Urothelium cell line (cell line): ENCODE measurements at places on chromosomes 7 and 10.

- peak; percentile 44 for DNase-seq
Measured at GRCh38 chr10:43409385-43410109, 561 bp upstream of the HNRNPF start.

GRCh38 chr7:119175911-119176627, 951.6 kb downstream of the ANKRD7 start:
- DNase-seq, result peak; percentile 14

DNA sequence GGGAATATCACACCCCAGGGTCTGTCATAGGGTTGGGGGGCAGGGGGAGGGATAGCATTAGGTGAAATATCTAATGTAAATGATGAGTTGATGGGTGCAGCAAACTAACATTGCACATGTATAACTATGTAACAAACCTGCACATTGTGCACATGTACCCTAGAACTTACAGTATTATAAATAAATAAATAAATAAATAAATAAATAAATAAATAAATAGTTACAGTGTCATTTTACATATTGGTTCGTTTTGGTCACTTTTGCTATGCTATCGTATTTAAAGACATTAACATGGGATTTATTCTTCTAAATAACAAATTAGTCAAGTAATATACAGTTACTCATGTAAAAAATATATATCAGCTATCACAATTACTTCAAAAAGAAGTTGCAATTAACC, 228.7 kb downstream of the HECW1 start:
- no peak for DNase-seq

GRCh38 chr7:4272141-4272540, 410.0 kb upstream of the FOXK1 start:
- no peak for DNase-seq

- DNase-seq, result no peak
Measured at GRCh38 chr10:18635995-18636394, 15.4 kb downstream of the NSUN6 start.

DNA sequence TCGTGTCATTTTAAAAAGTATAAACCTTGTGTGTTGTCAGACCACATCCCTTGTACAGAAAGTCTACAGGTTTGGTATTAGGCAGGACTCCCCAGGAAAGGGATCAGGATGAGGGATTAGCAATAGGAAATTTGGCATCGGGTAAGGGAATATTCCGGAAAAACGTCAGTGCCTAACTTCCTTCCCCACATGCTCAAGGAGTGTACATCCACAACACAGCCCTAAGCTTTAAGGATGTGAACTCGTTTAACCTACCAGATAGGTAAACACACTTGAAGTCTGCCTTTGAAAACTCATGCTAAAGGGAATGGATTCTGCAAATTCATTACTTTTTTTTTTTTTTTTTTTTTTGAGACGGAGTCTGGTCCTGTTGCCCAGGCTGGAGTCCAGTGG, 194.9 kb downstream of the SKIDA1 start:
- DNase-seq, result no peak

- no peak for DNase-seq
Measured at GRCh38 chr10:18044976-18045720, 93.4 kb downstream of the SLC39A12 start.

- no peak for DNase-seq
Measured at GRCh38 chr7:94183891-94184290, 179.7 kb upstream of the BET1 start.

GRCh38 chr10:97593421-97593820, 3.9 kb downstream of the C10orf62 start:
- DNase-seq, result no peak

DNA sequence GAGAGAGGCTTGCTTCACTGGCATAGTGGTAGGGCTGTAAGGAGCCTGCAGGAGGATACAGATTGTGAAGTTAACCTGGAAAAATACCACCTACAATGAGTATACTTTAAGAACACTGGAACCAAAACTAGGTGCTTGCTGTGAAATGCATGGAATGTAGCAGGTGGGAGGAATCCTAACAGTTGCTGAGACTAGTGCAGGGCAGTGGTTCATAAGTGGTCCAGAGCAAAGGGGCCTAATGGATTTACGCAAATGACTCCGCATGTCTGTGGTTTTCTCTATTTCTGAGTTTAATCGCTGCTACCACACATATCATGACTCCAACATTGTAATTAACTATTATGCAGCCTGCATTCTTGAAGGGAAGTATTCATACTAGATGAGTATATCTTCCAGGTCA, 218.4 kb downstream of the CHRM2 start:
- no peak for DNase-seq

DNA sequence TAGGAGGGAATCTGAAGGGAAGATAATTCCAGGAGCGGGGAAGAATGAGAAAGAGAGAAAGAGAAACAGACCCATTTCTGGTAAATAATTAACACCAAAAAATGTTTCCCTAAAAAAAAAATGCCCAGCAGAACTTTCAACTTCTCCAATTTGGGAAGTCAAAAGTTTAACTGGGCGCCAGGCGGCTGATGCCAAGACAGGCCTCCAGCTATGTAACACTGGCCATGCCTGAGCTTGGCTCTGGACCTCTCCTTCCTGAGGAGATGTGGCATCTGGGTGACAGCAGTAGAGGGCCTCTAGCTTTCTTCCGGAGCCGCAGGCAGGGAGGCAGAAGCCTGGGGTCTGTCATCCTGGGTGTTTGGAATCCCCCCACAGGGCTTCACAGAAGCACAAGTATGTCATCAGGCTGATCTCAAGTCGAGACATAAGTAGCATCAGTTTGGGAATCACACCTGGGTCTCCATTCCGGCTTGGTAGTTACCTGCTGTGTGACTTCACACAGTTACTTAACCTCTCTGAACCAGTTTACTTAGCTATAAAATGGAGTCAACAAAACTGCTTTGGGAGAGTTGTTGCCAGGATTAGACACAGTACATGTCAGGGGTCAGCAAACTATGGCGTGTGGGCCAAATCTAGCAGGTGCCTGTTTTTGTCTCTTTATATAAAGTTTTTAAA, 50.5 kb upstream of the TCF7L2 start:
- no peak for DNase-seq

DNA sequence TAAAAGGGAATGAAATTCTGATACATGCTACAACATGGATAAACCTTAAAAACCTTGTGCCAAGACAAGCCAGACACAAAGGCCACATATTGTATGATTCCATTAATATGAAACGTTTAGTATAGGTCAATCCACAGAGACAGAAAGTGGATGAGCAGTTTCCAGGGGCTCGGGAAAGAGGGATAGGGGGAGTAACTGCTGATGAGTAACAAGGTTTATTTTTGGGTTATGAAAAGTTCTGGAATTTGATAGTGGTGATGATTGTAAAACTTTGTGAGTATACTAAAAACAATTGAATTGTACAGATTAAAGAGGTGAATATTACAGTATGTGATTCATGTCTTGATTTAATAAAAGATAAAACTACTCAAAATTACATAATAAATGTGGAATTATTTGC, 19.1 kb upstream of the SLC13A1 start:
- no peak for DNase-seq

GRCh38 chr7:100485471-100485876, 1.7 kb downstream of the NYAP1 start:
- no peak for DNase-seq

- no peak for DNase-seq
Measured at GRCh38 chr7:94394109-94394436, 622 bp upstream of the COL1A2 start.

DNA sequence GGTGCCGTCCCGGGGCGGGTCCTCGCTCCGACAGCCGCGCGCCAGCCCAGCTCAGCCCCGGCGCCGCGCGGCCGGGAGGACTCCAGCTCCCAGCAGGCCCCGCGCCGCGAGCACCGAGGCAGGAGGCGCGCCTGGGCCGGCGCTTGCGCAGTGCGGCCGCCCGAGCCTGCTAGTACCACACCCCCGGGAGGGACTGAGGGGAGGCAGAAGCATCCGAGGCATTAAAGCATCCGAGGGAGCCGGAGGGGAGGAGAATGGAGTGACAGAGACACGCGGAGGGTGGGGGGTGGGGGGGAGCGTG, at the start of gene GRK5:
Gene GRK5 (plus strand): TSS at position 206 of the 301 bp plus-strand sequence. CDS start 347 bp downstream, outside the sequence.
- DNase-seq, result peak; percentile 96

GRCh38 chr7:106329971-106330733, 45.4 kb upstream of the NAMPT start:
- peak; percentile 44 for DNase-seq

GRCh38 chr10:96044736-96045135, 1.4 kb downstream of the CCNJ start:
- no peak for DNase-seq

GRCh38 chr10:75115137-75115536, 3.7 kb downstream of the SAMD8 start:
- DNase-seq, result no peak

DNA sequence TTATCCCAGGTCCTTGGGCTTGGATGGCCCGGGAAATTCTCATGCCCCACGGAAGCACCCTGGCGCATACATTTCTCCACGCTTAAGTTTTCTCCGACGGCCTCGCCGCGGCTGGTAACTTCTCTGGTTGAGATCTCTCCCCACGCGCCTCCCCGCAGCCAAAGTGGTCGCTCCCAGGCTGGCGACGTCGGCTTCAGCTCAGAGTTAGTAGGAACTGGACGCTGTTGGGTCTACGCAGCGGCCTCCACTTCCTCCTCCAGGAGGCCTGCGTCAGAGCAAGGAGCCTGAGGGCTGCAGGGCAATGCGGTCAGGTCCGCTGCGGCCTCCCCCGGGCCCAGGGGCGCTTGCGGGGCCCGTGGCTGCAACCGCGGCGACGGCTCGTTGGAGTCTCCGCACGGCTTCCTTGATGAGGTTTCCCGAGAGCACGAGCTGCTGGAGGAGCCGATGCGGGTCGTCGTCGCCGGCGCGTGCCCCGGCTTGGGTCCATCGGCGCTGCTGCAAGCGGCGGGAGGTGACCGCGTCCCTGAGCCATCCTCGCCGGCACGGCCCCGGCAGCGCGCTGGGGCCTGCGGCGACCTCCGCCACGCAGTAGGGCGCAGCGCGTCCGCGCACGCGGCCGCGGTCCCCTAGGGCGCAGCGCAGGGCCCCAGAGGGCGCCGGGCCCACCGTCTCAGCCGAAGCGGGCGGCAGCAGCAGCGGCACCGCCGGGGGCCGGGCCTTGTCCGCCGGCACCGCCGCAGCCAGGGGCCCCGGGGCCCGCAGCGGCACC, 744 bp downstream of the FRAT2 start:
- DNase-seq, result peak; percentile 27

DNA sequence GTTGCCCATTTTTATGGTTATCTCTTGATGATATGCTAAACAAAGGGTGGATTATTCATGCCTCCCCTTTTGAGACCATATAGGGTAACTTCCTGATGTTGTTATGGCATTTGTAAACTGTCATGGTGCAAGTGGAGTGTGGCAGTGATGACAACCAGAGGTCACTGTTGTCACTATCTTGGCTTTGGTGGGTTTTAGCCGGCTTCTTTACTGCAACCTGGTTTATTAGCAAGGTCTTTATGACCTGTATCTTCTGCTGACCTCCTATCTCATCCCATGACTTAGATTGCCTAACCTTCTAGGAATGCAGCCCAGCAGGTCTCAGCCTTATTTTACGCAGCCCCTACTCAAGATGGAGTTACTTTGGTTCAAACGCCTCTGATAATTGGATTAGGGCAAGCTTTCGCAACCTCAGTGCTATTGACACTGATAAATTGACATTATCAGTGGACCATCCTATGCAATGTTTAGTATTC, 36.9 kb downstream of the BAG3 start:
- no peak for DNase-seq

- peak; percentile 62 for DNase-seq
Measured at GRCh38 chr10:15518250-15518649, 147.2 kb upstream of the FAM171A1 start.

DNA sequence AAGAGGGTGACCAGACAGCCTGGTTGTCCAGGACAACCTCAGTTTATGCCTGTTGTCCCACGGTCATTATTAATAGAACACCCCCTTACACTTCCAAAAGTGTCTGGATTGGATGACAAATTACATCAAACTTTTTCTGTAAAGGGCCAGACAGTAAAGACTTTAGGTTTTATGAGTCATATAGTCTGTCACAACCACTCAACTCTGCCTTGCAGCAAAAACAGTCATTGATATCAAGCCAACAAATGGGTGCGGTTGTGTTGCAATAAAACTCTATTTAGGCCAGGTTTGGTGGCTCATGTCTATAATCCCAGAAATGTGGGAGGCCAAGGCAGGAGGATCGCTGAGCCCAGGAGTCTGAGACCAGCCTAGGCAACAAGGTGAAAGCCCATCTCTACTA, 66.7 kb upstream of the ATP6V0A4 start:
- DNase-seq, result peak; percentile 51

DNA sequence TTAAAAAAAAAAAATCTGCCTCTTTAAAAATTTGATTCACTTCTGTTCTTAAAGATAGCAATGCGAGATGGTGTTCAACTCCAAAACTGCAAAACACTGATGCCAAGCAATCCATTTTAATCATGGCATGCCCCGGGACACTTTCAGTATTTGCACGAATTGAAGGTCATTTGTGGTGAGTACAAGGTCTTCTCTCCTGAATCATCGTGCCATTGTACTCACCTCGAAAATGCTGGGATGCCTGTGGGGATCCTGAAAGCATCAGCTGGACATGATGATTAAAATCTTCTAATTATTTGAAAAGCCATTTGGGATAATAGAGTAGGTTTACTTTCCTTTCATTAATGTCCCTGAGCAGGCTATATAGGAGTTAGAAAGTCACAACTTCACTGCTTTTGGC, 125.1 kb upstream of the NRP1 start:
- peak; percentile 15 for DNase-seq

GRCh38 chr10:133122171-133122935, 34.6 kb downstream of the ADGRA1 start:
- DNase-seq, result no peak

GRCh38 chr10:76010703-76011102, 579.3 kb downstream of the LRMDA start:
- DNase-seq, result no peak

DNA sequence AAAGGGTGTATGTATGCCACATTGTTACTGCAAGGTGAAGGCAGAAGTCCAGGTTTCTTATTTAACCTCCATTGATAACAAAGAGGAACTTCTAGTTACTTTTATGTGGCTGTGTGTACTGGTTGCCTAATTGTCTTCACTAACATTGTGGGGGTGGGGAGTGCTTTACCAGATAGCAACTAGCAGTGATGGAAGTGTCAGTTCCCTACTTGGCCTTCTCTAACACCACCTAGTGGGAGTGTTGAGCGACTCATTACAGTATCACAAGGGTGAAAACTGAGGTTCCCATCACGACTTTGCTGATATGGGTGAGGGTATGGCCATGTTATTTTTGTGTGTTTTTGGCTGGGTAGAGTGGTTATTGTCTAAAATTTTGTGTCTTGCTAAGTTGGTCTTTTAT, 274.4 kb downstream of the THSD7A start:
- peak; percentile 41 for DNase-seq

- no peak for DNase-seq
Measured at GRCh38 chr7:28091190-28091589, 89.4 kb downstream of the JAZF1 start.
